ENCODE measurements at places on chromosomes 2 and 18.

- DNase-seq: no peak
These were observed 45.8 kb downstream of the SH3RF3 start for GRCh38 chr2:109174626-109175349.

DNA sequence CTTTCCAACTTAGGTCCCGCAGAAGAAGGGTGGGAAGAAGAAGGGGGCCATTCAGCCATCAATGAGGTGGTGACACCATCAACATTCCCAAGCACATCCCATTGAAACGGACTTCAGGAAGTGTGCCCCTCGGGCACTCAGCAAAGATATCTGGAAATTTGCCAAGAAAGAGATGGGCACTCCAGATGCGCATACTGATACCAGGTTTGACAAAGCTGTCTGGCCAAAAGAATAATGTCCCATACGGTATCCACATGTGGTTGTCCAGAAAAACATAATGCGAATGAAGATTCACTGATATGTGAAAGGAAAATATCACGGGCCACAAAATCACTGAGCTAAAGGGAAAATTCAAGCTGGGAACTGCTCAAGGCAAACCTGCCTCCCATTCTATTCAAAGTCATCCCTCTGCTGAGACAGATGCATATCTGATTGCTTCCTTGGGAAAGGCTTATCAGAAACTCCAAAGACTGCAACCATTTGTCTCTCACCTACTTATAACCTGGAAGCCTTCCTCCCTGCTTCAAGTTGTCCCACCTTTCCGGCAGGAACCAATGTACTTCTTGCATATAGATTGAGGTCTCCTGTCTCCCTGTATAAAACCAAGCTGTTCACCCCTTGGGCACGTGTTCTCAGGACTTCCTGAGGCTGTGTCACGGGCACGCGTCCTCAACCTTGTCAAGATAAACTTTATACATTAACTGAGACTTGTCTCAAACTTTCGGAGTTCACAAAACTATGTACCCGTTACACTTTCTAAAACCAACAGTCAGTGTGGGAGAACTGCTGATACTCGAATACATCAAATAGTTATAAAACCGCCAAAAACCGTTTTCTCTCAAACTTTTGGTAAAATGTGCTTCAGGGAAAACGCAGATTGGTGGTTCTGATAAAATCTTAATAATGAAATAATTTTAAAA is 1.3 kb upstream of the PDK1 start:
- DNase-seq: no peak

DNA sequence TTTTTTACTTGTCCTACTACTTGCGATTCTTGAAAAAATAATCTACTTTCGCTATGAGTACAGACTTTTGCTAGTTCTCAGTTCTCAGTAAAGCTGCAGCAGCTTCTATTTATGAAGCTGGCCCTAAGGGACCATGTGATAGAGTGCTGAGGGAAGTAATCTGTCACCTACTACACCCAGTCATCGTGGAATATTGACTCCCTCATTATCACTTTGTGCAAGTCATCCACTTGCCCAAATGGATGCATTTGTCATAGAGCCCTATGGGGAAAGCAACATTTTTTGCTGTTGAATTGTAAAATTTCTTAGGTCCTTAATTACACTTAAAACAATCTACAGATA is 1919.8 kb downstream of the SUCLG1 start:
- no peak for DNase-seq

DNA sequence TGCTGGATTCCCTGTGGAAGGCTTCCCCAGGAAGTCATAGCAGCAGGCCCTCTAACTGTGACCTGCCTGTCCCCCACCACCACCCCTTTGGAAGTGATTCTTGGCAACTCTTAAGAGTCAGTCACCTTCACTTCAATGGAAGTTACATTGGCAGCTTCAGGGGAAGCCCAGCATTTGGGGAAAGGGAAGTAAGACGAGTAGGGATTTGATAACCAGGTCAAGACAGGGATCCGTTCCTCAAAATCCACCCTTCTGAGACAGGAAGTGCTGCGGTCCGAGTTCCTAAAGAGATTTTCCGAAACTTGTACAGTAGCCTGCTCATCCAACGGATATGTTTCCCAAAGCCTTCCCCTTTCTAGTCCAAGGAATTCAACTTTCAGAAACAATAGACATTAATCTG is 54.2 kb downstream of the MRPL35 start:
- DNase-seq: no peak

DNA sequence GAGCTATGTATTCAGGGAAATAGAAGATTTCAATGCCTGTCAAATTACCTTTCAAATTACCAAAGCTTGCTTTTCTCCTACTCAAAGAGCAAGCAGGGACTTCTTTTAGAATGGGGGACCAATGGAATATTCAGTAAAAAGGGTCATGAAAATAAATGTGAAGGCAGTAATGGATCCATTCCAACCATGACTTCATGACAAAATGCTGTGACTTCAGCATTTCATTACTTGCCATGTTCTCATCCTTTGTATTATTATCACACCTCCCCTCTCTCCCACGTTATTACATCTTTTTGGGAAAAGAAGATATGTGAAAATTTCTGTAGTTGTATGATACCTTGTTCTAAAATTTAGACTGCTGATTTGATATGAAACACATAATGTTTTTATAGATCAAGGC is 864.0 kb upstream of the FSHR start:
- DNase-seq: no peak

GRCh38 chr2:148896136-148896535 is 21.1 kb downstream of the KIF5C start:
- DNase-seq: no peak

GRCh38 chr2:11541693-11542274 is 7.9 kb downstream of the GREB1 start:
- no peak for DNase-seq

GRCh38 chr2:227513113-227513512 is 41.2 kb downstream of the AGFG1 start:
- no peak for DNase-seq

DNA sequence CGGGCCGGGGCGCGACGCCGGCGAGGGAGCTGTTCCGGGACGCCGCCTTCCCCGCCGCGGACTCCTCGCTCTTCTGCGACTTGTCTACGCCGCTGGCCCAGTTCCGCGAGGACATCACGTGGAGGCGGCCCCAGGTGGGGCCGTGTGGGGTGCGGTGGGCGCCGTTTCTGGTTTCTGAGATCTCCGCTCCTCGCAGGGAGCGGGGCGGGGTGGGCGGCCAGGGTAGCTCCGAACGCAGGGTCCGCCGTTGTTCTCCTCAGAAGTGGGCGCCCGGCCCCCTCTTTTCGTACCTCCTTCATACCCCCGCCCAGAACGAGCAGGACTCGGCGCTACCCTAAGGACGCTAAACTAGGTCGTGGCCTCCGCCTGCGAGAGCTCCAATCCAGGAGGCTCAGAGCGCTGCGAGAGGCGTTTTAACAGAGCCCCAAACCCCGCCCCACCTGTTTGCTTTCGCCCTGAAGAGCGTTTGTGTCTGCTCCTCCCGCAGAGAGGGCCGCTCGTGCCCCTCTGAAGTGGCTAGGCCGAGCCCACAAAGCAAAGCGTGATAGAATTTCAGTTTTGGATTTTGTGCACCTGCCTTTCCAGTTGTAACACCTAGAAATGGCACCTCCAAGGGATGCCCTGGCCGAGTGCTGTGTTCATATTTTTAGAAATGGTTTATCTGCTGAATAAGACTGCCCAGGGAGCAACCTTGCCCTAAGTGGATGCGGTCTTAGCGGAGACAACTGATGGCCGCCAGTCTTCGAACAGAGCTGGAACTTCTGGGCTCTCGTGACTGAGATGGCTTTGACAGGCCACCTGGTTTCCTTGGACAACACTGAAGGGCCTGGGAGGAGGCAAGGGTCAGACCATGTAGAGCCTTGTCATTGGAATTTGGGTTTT is 626 bp downstream of the CAPN10 start:
- DNase-seq: peak; percentile 27

- no peak for DNase-seq
These were observed 210.6 kb downstream of the ZNF521 start for GRCh38 chr18:25141399-25141798.

DNA sequence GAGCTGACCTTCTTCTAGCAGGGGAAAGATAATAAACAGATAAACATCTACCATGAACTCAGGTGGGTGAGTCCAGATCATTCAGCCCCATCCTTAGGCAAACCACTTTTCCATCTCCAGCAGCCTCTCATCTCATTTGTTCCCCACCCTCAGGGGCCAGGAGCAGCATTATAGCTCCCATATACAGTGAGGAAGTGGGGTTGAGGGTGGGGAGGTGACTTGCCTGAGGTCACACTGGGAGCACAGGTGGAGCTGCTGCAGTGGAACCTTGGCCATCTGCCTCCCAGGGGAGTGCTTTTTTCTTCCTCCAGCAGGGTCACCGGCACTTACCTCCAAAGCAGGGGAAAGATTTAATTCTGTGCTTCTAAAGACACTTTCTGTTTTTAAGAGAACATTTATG is 212.5 kb upstream of the SMAD2 start:
- DNase-seq: no peak

DNA sequence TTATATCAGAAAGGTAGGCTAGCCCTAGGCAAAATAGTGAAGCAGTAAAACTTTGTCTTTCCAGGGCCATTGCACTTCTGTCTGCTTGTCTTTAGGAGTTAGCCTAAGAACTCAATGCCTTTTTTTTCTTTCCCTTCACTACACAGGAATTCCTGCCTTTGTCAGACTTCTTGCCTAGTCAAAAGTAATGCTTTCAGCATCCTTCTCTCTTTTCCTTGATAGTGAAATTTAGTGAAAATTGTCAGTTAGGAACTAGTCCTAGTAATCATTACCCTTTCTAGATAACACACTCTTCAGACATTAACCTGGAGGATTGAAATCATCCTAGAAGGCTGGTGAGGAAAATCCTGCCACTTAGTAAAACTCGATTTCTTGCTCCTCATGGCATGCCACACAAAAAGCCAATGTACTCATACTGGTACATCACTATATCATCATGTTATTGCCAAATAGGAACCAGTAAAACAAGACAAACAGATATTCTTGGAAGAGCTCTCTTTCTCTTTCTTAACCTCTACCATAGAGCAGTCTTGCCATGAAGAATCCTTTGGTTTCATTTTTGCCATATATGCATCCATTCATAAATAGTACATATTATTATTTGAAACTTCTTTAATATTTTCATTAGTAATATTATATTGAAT is 320.5 kb downstream of the CTNNA2 start:
- DNase-seq: no peak
